ENCODE measurements at places on chromosomes 1 and 21. TPM values are rescaled to one million over a fixed set of nuclear protein-coding genes. Genes with fewer than 3 reads are reported as not detected.

Gene AMY1C
- total RNA-seq, result not detected

Gene CRB1
- 0.06 TPM for total RNA-seq

Gene DMBX1
- total RNA-seq, result 0.71 TPM

Gene UTS2
- not detected for total RNA-seq

Gene CLDN19
- not detected for total RNA-seq

Gene PTGER3
- not detected for total RNA-seq

Gene MASP2
- total RNA-seq, result 0.08 TPM

Gene PIAS3
- total RNA-seq, result 25.4 TPM

Gene TRIM67
- 0.10 TPM for total RNA-seq

Gene NBPF26
- 2.0 TPM for total RNA-seq

Gene FAM163A
- total RNA-seq, result not detected

Gene GCLM
- total RNA-seq, result 105 TPM

Gene C1orf210
- not detected for total RNA-seq

Gene BATF3
- 18.4 TPM for total RNA-seq

Gene CNST
- total RNA-seq, result 8.1 TPM

Gene TMEM51
- 41.6 TPM for total RNA-seq

Gene TBX19
- total RNA-seq, result 0.93 TPM

Gene MYOCOS
- not detected for total RNA-seq

Gene FCRL5
- not detected for total RNA-seq

Gene TRIM62
- total RNA-seq, result 1.8 TPM

Gene SPRR2B
- total RNA-seq, result not detected

Gene PLCH2
- 0.19 TPM for total RNA-seq

Gene S100A7
- total RNA-seq, result not detected

Gene NT5C1A
- not detected for total RNA-seq

Gene CBR3
- total RNA-seq, result 16.4 TPM

Gene SPRR2D
- total RNA-seq, result not detected

Gene LY9
- total RNA-seq, result 0.06 TPM

Gene PRR9
- not detected for total RNA-seq

Gene SPRR2G
- total RNA-seq, result not detected

Data from A549 treated with RU486 at 1 μM for 4 hours (cell line).